Stimulated activated CD4-positive, alpha-beta T cell treated with anti-CD3 and anti-CD28 coated beads, Interleukin-2, amount 100 ng/mL, for 24 hours (primary cell): ENCODE measurements at places on chromosomes 11 and 22.

DNA sequence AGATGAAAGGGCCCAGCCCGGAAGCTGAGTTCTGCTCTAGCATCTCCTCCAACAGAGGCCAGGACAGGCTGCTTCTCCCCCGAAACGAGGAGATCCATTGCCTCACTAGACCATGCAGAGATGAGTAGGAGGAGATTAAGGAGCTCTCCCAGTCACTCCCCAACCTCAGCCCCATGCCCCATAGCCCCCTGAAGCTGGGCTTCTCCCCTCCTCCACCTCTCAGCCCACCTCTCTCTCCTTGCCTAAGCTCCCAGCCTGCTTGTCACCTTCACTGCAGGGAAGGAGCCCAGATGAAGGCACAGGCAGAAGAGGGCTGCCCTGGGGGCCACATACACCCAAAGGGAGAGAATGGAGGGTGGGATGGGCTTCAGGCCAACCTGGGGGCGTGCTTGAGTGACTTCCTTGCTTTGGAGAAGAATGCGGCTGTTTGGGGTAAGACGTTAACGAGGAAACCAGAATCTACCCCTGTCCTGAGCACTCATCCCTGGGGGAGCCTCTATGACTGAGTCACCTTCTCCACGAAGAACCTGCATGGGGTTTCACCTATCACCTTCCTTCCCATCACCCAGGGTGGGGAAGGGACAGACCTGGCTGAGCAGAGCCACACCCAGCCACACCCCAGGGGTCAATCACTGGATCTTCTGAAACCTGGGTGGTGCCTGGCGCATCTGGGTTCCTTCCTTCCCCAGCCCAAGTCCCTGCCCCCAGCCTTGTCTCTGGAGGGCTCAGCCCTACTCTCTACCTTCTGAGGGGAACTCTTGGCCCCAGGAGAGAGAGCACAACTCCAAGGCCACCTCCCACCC lies 11.6 kb upstream of the GNAZ start:
- no peak for DNase-seq

DNA sequence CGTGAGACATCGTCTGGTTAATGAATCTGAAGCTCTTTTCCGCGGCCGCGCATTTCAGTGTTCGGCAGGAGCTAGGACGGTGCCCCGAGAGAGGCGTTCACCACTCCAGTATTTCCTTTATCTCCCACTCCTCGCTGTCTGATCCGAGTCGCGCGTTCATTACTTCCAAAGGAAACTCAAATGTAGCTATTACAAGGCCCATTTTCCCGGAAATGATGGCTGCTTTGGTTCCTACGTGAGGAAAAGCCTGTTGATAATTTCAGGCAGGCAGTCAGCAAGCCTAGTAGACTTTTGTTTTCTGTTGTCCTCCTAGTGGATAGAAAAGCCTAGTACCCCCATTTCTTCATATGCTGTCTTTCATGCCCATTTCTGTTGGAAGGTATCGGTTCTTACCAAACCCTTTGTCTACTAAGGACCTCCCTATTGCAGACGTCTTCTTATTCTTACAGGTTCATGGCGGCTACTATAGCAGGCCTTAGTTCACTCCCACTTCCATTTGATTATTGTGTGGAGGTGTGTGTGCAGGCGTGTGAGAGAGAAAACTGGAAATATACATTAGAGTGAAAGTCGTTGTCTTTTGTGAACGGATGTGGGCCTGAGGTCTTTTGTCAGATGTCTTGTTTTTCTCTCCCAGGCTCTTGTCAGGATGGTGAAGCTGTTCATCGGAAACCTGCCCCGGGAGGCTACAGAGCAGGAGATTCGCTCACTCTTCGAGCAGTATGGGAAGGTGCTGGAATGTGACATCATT lies 737 bp downstream of the RBM4 start:
- DNase-seq: no peak

- no peak for DNase-seq
Observed at GRCh38 chr11:117374316-117375055, 46.8 kb downstream of the CEP164 start.

GRCh38 chr22:47036936-47037485 lies 274.6 kb downstream of the TBC1D22A start:
- no peak for DNase-seq

- DNase-seq: no peak
Observed at GRCh38 chr11:35043936-35044335, 95.0 kb upstream of the CD44 start.

GRCh38 chr22:43128116-43128515 lies 15.1 kb downstream of the MCAT start:
- no peak for DNase-seq
